Activated T-cell treated with anti-CD3 and anti-CD28 coated beads, Interleukin-2, amount 50 U/mL, for 72 hours (primary cell): ENCODE measurements at places on chromosomes 5 and 9.
A peak's percentile ranks its signal among the peaks of the same experiment; 100 is the strongest.

GRCh38 chr5:59267033-59267432 lies 626.5 kb downstream of the PDE4D start:
- no peak for DNase-seq

GRCh38 chr5:162664846-162665245 lies 597.3 kb downstream of the GABRG2 start:
- no peak for DNase-seq

DNA sequence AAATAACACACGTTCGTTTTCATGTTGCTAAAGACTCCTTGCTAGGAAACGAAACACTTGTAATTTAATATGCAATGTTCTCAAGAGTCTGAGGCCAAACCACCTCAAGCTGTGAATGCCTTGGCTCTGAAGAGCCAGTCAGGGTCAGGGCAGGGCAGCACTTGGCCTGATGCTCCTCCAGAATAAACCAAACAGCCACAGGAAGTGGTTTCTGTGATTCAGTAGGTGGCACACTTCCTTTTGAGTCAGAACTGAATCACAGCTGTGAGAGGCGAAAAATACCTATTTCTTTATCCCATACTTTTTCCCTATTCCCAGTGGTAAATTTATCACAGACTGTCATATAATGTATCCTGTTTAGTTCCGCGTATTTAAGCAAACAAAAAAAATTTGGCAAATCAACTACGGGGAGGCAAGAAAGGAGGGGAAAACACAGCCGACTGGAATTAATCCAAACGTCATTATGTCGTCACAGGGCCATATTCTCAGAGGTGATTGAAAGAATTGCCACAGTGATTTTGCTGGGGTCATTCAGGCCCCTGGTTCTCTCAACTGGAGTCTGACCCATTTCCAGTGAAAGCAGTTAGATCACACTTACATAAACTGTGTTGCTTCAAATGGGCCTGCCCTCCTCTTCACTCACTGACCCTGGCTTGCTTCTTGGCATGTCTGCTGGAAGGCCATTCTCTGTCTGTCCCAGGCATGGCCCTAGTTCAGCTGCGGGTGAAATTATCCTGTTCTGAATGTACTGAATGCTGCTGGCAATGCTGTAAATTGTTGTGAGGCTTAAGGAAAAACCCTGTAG lies 71.2 kb downstream of the ARRDC3 start:
- peak; percentile 76 for DNase-seq

GRCh38 chr9:109440117-109440515 lies 58.0 kb downstream of the PTPN3 start:
- no peak for DNase-seq

GRCh38 chr5:35762368-35762767 lies 94.3 kb upstream of the IL7R start:
- no peak for DNase-seq

- DNase-seq, result no peak
These were observed 216.7 kb downstream of the BNC2 start for GRCh38 chr9:16653491-16654399.

DNA sequence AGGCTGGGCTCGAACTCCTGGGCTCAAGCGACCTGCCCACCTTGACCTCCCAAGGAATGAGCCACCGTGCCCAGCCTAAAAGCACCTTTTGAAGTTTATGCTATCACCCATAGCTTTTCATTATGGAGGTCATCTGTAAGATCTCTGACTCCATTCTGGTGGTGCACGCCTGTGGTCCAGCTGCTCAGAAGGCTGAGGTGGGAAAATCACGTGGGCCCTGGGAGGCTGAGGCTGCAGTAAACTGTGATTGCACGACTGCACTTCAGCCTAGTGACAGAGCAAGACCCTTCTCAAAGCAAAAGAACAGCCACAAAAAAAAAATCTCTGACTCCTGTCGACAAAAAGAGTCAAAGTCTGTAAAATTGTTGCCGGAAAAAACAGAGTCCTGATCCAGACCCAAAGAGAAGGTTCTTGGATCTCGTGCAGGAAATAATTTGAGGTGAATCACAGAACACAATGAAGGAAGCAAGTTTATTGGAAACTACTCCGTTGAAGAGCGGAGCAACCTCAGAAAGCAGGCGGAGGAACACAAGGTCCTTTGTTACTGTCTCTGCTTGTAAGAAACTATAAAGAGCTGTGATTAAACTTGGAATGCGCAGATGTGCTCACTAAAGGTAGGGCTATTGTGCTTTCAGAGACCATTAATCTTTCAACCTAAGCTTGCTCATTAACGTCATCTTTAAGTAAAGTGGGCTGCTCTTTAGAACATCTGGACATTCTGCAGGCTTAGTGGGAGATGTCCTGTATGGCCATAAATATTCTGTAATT lies 2.0 kb upstream of the HAUS6 start:
- DNase-seq, result no peak

DNA sequence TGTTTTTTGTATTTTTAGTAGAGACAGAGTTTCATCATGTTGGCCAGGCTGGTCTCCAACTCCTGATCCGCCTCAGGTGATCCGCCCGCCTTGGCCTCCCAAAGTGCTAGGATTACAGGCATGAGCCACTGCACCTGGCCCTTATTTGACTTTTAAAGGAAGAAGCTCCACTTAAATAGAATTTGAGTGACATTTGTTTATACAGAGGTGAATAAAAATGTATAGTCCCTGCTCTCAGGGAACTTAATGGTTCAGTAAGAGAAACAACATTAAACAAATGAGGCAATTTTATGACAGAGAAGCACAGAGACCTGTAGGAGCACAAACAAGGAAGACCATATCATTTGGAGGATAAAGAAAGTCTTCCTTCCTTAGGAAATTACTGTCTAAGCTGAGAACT lies 65.7 kb downstream of the C9orf152 start:
- no peak for DNase-seq

DNA sequence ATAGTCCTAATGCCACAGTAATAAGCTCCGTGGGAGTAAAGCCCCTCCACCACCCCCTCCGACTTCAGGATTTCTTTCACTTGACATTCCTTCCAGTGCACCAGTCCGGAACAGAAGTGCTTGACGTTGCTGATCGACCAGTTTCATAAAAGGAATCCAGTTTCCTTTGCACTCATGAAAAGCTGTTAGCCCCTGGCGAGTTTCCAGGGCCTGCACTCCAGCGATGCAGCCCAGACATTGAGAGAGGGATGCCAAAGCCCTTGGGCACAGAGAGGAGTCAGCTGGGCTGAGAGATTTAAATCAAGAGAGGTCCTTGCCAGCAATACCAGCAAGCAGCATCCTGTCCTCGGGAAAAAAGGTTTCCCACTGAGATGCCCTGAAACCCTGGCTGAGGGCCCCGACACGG lies 170.1 kb downstream of the GABBR2 start:
- no peak for DNase-seq

- no peak for DNase-seq
These were observed 21.9 kb downstream of the CD14 start for GRCh38 chr5:140611020-140611521.

DNA sequence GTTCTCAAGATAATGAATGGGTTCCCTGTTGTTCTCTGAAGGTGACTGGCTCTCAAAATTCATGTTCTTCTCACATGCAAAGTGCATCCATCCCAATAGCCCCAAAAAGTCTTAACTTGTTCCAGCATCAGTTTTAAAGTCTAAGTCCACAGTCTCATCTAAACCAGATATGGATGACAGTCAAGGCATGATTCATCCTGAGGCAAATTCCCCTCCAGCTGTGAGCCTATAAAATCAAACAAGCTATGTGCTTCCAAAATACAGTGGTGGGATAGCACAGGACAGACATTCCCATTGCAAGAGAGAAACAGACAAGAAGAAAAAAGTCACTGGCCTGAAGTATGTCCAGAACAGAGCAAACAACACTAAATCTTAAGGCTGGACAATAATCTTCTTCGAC lies 25.4 kb downstream of the FBXO10 start:
- no peak for DNase-seq

- DNase-seq, result no peak
These were observed 241.2 kb downstream of the CETN3 start for GRCh38 chr5:90168399-90168798.

GRCh38 chr9:20863945-20864344 lies 167.5 kb downstream of the HACD4 start:
- no peak for DNase-seq
